Globus pallidus (tissue), 1 donor: ENCODE measurements at places on chromosomes 13 and 19.

DNA sequence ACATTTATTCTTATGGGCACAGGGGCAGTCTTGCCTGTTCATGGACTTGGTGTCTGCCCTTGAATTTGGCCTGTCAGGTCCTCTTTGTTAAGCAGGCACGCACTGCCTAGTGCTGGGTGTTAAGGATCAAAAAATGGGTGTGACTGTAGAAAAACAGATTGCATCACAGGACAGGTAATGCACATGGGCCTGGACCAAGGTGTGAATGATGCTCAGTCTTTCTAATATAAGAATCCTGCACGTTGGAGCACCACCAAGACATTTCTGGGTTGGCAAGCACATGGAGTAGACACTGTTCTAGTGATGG, 33.7 kb downstream of the GATAD2A start:
- no peak for DNase-seq

DNA sequence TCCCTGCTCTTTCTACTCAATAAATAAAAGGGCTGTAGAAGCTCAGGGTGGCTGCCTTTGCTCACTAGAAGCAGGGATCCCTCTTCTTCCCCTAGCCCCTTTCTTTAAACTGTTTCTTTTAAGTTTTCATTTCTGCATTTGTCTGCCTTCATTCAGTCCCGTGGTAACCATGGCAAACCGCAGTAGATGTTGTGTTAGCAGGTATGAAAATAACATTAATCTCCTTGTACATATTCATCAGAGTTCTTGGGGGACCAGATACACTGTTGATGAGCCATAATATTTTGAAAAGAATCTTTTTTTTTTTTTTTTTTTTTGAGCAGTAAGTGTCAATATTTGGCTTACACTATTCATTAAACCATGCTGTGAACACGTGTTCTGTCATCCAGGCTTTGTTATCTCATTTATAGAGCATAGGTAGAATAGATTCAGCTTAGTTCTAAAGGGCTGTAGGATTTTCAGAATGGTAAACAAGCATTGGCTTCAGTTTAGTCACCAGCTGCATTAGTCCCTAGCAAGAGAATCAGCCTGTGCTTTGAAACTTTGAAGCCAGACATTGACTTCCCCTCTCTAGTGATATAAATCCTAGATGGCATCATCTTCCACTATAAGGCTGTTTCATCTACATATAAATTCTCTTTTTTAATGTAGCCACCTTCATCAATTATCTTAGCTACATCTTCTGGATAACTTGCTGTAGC, 59.4 kb upstream of the SPRY2 start:
- no peak for DNase-seq

DNA sequence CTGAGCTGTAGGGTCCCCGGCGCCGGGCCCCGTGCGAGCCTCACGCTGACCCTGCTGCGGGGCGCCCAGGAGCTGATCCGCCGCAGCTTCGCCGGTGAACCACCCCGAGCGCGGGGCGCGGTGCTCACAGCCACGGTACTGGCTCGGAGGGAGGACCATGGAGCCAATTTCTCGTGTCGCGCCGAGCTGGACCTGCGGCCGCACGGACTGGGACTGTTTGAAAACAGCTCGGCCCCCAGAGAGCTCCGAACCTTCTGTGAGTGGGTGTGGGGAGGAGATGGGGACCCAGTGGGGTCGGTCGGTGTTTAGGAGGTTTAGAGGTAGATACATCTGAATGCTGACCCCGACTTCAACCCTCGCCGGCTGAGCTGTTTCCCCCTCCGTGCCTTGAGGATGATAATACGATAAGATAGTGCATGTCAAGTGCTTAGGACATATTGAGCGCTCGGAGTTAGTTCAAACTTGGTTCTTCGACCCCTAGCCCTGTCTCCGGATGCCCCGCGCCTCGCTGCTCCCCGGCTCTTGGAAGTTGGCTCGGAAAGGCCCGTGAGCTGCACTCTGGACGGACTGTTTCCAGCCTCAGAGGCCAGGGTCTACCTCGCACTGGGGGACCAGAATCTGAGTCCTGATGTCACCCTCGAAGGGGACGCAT, 1.9 kb downstream of the ICAM5 start:
- no peak for DNase-seq

DNA sequence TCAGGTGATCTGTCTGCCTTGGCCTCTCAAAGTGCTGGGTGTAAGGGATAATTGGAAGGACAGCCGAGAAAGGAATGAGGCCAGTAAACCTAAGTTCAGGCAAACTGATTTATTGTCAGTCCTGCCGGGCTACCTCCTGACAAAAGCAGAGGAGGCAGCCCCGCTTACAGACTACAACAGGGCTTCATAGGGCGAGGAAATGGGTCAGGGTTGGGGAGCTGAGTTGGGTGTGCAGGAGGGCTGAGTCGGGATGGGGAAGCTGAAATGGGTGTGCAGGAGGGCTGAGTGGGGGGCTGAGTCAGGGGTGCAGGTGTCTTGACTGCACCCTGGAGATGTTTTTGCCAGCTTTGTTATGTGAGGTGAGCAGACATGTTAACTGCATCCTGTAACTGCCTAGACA, 210.2 kb downstream of the SLITRK6 start:
- no peak for DNase-seq

- DNase-seq: no peak
These were observed 3.4 kb downstream of the EBI3 start for GRCh38 chr19:4232614-4233281.

GRCh38 chr13:27482983-27483382, 32.6 kb upstream of the MTIF3 start:
- DNase-seq: peak; percentile 36

DNA sequence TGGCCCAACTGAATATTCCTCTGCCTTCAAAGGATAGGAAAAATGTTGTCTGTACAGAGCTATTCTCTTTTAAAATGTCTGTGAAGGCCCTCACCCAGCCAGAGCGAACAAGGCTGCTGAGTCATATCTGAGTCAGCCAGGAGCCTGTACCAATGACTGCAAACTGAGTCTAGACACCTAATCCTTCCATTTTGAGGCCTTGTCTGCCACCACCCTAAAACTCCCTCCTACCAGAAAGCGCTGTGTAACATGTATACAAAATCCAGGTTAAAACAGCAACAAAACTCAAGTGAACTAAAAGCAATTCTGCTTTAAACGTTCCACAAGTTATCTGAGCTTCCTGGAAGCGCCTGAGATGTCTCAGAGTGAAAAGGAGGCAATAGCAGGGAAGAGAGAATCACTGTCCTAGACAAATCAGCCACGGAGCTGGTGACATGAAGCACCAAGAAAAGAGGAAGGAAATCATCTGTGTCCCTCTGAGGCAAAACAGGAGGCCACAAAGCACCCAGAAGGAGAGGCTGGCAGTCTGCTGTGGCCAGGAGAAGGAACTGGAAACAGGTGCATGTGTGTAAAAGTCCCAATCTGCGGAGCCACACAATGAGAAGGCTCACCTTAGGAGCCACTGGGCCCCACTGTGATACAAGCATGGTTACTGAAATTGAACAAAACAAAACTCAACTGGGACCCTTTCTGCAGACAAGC, 10.2 kb downstream of the DHRS12 start:
- DNase-seq: peak; percentile 60

DNA sequence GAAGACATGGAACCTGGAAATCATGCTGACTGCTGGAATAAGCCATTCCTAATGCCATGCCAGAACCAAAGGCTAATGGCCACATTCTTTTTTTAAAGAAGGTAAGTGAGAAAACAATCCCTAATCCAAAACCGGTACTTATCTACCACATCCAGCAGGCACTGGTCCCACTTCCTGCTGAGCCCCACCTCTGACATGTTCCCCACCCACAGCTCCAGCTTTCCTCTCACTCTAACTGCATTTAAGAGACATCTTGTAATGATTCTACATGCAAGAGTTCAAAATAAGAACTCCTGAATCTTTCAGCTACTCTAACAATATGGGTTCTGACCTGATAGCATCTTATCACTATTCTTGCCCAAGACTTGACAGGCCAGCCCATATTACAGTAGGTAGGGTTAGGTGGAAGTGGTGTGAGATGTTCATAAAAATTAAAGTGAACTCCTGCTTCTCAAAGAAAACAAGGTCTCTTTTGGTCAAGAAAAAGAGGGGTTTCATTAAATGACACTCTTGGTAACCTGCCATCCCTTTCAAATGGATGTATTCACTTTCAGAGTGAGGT, 41.9 kb downstream of the N4BP2L2 start:
- DNase-seq: no peak

DNA sequence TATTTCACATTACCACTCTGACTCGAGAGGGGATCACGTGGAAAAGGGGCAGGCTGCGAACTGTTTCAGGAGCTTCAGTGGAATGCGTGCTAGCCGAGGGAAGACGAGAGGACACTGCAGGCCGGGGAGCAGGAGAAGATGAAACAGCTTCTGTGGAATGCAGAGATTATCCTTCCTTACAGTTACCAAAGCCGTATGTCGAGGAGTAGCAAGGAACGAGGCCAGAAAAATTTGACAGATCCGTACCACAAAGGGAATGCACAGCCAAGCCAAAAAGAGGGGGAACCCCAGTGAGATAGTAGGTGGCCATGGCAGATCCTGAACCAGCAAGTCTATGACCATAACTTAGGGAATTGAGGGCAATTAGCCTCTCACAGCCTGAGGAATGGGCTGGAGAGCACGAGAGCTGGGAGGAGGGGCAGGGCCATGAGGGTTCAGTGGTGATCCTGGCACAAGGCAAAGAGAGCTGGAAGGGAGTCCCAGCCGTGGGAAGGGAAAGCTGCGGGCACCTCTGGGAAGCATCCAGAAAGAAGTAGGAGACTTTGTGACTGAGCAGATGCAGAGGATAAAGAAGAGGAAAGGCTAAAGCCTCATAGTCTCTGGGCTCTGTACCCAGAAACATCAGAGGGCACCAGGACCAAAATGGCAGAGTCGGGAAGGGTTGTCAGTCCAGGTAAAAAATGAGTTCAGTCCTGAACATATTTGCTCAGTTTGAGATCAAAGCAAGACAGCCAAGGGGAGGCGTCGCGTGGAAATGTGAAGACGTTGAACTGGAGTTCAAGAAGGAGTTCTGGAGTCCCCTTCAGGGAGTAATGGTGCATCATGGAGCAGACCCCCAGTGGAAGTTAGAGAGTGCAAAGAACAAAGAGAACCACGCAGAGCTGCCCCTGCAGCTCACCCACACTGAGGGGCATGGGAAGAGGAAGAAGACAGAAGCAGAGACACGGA, 5.1 kb downstream of the COL4A1 start:
- DNase-seq: no peak

DNA sequence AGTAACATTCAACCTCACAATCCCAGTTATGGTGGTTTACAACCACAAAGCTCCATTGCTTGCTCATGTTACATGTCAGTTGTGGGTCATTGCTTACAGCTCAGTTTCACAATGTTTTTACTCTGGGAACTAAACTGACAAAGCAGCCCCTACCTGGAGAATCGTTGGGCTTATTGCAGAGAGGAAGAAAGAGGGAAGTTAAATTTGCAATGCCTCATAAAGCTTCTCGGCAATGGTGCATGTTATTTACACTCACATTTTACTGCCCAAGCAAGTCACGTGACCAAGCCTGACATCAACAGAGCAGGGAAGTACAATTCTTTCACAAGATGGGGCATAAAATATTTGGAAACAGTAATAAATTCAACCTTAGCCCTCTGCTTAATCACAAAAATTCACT, 441.6 kb downstream of the TDRD3 start:
- no peak for DNase-seq

DNA sequence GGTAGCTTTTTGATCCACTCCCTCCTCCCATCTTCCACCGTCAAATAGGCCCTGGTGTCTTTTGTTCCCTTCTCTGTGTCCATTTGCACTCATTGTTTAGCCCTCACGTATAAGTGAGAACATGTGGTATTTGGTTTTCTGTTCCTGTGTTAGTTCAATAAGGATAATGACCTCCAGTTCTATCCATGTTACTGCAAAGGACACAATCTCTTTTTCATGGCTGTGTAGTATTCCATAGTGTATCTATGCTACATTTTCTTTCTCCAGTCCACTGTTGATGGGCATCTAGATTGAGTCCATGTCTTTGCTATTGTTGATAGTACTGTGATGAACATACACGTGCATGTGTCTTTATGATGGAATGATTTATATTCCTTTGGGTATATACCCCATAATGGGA, 136.0 kb upstream of the USP29 start:
- no peak for DNase-seq

- no peak for DNase-seq
These were observed 45.6 kb upstream of the RAP2A start for GRCh38 chr13:97388373-97388772.

DNA sequence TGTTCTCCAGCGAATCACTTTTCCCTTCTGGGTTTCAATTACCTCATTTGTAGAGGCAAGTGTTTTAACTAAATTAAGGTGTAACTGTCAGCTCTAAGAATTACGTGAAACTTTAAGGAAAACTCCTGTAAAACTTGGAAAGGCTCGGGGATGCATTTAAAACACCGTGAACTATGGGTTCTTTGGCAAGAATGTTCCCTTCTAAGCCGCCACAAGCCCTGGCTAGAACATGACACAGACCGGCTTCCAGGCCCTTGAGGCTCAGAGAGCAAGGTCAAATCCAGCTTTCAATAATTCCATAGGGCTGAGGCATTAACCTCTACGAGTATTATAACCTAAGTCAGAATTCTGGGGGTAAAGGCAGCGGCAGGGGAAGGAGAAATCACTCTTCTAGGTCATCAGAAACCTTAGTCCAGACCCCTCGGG, 685 bp downstream of the VWA8 start:
- DNase-seq: peak; percentile 2

- no peak for DNase-seq
These were observed 11.3 kb downstream of the IQCN start for GRCh38 chr19:18262917-18263316.

- no peak for DNase-seq
These were observed 17.9 kb downstream of the RCBTB1 start for GRCh38 chr13:49567491-49567890.

DNA sequence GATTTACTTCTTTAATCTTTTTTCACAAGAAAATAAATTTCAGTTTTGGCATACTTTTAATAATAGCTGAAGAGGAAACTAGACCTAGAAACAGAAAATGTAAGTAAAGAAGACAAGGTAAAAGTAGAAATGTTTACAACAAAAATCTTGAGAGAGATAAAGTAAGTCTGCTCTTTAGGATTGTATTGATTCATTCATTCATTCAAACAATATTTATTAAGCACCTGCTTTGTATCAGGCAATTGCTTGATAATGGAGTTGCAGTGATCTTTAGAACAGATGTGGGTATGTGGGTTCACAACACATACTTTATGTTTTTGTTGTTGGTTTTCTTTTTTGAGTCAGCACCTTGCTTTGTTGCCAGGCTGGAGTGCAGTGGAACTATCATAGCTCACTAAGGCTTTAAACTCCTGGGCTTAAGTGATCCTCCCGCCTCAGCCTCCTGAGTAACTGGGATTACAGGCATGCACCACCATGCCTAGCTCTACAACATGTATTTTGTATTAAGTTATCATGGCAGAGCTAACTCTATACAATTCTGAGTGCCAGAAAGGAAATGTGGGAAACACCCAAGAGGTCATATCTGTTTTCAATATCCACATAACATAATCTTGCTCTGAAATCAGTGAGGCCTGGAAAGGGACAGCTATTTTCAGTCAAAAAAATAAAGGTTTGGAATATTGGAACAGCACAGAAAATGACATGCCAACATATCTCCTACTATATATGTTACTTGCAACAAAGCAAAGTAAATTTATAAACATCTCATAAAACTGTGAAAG, 8.8 kb upstream of the SPART start:
- DNase-seq: no peak
